Liver (tissue), 10 donors: ENCODE measurements at places on chromosomes 12 and 14. TPM values are rescaled to one million over a fixed set of nuclear protein-coding genes. Genes with fewer than 3 reads are reported as not detected.

The CNIH1 gene
- 102 TPM for total RNA-seq

The TOMM20L gene
- not detected for total RNA-seq

GRCh38 chr14:63282997-63283883 lies 35.5 kb downstream of the GPHB5 start:
- H3K27ac ChIP-seq, result no peak overlapping the region
- no peak overlapping the region for H3K4me3 ChIP-seq
- no peaks in the 10 kb centered on the region for H3K36me3 ChIP-seq
- H3K4me1 ChIP-seq, result no peaks in the 10 kb centered on the region

GRCh38 chr14:99125616-99126431 lies 146.2 kb downstream of the BCL11B start:
- no peaks in the 10 kb centered on the region for H3K36me3 ChIP-seq
- H3K27ac ChIP-seq, result no peak overlapping the region
- H3K4me1 ChIP-seq, result peaks cover 12% of the 10 kb centered on the region
- peaks cover 6% of the 10 kb centered on the region for H3K27me3 ChIP-seq

DNA sequence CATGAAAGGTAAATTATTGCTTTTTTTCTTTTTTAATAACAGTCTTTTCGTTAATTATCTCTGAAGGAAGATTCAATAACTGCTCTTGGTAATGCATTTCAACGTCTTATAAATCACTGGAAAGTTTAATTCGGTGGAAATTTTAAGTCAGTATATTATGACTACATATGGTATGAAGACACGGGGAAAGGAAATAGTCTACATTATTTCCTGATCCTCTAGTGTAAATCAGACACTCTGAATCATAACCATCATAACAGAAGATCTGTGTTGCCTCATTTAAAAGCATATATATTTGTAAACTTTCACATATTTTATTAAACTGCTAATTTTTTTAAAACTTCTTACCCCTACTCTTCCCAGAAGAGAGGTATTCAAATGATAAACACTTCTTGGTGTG lies 53.7 kb downstream of the EFCAB11 start:
- no peak for DNase-seq
- H3K4me3 ChIP-seq, result no peak overlapping the region
- no peaks in the 10 kb centered on the region for H3K27me3 ChIP-seq
- H3K4me1 ChIP-seq, result no peaks in the 10 kb centered on the region
- no peaks in the 10 kb centered on the region for H3K36me3 ChIP-seq
